MCF 10A (cell line): ENCODE measurements at places on chromosomes 12 and 14. TPM values are rescaled to one million over a fixed set of nuclear protein-coding genes. Genes with fewer than 3 reads are reported as not detected.
A peak's percentile ranks its signal among the peaks of the same experiment; 100 is the strongest.

SYT1 gene
- 7.4 and 10.4 TPM in 2 replicates for total RNA-seq

GRCh38 chr14:65042296-65042695, 55.6 kb downstream of the FNTB start:
- H3K27me3 ChIP-seq, result no peaks in the 10 kb centered on the region
- no peak overlapping the region for H3K27ac ChIP-seq
- no peak overlapping the region for H3K4me3 ChIP-seq
- DNase-seq, result no peak

DNA sequence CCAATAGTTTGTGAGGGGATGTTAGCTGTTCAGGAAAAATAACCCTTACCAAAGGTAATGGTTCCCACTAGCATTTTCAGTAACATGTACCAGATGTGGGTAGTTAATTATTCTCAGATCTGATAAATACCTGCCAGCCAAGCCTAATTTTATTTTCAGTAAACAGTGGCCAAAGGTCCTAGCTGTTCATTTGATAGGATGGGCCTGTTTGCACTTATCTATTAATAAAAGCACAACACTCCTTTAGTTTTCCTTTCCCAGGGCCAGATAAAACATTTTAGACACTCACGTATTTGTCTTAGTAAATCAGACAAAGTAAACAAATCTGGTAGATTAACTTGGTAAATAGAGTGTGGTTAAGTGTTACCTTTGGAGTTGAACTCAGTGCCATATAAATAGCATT, 345.1 kb downstream of the RAD51B start:
- no peak overlapping the region for H3K4me3 ChIP-seq
- no peaks in the 10 kb centered on the region for H3K4me1 ChIP-seq
- no peaks in the 10 kb centered on the region for H3K36me3 ChIP-seq
- no peak for DNase-seq

GRCh38 chr14:24241829-24242443, 487 bp downstream of the TINF2 start:
- peak; percentile 94 for DNase-seq
- peak overlapping the region; percentile 86 for H3K4me3 ChIP-seq
